Activated T-cell treated with anti-CD3 and anti-CD28 coated beads for 4 hours (primary cell): ENCODE measurements at places on chromosomes 7 and 10.

DNA sequence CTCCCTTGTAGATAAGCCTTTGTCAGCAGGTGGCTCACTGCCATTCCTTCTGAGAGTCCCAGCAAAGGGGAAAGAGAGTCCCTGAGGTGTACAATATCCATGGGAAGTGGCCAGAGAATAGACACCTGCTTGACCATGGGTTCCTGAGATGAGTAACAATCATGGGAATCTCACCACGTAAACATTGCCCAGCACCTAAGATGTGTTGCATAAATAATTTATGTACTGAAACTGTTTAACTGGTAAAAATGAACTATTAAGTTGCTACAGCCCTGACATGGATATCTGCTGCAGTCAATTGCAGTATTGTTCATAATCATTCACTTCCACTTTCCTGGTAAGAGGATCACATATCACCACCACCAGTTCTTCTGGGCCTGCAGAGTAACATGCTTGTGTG, 123.8 kb upstream of the INHBA start:
- DNase-seq = no peak

DNA sequence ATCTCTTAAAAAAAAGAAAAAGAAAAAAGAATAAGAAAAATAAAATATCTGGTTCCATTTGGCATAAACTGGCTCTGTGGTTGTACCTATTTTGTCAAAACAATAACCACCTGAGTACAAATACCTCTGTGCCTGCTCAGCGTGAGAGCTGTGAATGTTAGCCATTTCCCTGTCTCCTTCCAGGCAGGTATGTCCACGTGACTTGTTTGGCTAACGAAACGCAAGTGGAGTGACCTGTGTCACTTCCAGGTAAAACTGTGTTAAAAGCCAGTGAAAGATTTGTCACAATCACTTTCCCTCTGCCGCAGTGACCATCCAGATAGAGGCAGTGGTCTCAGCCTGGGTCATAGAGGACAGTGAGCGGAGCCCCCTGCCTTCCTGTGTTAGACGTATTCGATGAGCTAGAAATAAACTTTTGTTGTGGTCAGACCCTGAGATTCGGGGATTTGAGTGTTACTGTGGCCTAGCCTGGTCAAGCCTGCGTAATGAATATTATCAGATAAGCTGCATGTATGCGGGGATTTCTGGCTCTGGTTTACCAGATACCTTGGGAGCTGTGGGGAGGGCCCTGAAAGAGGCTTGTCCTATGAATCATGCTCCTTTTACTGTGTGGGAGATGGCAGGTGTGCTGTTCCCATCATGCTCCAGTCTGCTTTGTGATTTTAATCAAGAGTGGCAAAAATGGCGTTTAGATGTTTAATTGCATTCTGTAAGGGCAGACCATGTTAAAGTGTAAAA, 3.8 kb downstream of the PTER start:
- no peak for DNase-seq

- DNase-seq = no peak
Observed at GRCh38 chr7:143046426-143046851, 5.7 kb upstream of the OR6V1 start.

- DNase-seq = peak; percentile 7
Observed at GRCh38 chr7:4683043-4683883, 1.2 kb downstream of the FOXK1 start.

DNA sequence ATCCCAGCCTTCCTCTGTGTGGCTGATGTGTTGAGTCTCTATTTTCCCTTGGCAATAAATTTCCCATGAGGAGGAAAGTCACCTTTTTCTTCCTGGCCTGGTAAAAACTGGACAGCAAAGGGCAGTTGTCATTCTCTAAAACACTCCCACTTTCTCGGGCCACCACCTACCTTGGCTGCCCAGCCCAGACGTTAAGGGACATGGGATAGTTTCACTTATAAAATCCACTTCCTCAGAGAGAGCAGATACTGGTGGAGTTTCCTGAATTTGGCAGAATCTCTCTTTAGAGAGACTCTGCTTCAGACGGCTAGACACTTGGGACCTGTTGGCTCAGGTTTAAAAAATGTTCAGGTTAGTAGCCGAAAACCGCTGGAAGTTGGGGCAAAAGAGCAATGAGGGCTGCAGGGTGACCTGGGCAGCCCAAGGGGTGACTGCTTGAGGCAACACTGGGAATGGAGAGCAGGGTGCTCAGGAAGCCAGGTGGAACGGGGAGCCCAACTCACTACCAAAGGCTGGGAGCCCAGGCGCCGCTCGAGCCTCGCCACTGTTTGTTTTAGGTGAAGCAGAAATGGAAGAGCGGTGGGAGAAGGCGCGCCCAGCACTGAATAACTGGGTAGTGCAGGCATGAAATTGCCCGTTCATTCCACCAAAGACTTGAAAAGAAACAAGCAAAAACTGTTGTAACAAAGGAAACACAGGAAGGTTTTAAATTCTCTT, 186.1 kb downstream of the TRIL start:
- DNase-seq = no peak

DNA sequence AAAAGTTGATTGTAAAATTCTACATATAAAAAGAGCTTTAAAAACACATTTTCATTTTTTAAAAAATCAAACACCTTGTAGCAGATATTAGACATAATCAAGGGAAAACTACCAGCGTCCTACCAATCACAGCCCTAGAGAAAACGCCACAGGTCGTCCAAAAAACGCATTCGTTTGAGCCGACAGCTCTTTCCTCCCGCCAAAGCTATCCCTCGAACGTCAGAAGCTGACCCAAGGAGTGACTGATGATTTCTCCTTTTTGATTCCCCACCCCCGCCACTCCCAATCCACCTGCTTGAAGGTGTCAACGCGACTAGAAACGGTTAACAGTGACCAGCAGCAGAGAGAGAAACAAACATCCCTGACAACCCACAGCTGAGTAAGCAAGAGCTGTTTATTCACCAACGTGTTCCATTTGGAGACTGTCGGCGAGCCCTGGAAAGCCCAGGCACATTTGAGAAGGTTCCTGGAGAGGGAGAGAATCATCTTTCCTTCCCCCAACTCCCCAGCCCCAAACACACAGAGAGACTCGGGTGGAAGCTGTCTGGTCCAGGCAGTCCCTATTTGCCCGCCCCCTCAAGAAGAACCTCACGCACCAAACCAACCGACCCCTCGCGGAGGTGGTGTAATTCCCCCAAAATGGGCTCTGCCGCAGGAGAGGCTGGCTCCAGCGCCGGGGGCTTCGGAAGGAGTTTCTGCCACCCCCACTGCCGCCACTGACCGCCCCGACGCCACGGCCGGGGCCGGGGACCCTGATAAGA, 622 bp downstream of the CPEB3 start:
- DNase-seq = peak; percentile 11

DNA sequence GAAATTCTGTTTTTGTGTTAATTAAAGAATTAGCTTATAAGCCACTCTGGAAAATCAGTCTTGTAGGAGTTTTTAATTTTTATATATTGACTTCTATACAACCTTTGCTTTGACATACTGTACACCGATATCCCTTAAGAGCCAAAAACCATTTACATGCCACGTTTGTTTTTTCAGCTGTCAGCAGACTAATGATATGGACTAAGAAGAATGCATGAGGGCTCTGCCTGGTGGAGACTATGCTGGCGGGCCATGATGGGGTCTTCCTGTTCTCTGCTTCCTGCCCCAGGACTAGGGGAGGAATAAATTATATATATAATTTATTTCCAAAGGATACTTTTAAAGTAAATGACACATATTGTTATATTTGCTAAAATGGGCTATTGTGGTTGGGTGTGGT, 96.3 kb downstream of the CDK14 start:
- no peak for DNase-seq

- DNase-seq = no peak
Observed at GRCh38 chr7:43689115-43689514, 40.2 kb downstream of the COA1 start.

DNA sequence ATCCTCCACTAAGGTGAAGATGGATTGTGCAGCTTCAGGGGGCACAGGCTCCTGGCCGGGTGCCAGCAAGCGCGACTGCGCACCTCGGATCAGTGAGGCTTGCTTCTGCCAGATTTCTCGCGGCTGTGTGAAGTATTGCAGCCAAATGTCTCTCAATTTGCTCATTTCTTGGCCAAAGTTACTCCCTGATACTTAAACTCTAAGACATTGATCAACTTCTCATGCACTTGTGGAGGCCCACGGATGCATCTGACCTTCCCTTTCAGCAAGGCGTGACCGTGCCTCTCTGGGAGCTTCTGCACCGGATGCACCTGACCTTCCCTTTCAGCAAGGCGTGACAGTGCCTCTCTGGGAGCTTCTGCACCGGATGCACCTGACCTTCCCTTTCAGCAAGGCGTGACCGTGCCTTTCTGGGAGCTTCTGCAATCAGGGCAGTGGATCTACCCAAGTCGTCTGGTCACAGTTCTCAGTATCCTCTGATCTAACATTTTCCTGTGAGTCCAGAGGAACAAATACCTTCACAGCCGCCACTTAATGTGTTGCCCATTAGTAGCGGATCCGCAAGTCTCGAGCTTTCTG, 248.3 kb downstream of the ADARB2 start:
- DNase-seq = no peak

DNA sequence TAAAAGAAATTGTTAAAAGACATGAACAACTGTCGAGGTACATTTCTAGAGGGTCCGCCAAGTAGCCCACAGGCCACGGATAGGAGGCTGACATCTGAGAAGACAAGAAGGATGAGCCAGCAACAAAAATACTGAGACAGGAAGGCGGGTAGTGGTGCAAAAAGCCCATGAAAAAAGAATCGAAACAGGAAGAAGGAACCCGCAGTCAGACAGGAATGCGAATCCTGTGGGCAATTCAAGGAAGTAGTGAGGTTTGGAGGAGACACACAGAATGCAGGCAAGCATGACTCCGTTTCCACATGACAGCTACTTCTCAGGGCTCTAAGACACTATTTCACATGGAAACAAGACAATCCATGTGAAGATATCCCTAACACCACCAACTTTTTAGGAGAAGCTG, 125.2 kb downstream of the DOCK4 start:
- no peak for DNase-seq

DNA sequence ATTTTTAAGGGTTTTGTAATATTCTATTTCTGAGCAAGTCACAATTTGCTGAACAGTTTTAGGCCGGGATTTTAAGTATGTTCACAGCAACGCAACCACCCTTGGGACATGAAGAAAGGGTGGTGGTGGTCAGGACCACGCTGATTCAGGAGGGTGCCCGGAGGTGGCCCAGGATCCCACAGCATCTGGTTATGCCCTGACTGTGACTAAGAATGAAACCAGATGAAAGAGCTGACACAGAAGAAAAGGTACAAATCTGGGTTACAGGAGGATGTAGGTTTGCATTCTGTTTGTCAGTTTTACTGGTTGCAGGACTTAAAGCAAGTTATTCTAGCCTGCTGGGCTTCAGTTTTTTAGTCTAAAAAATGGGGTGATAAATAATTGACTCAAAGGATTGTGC, 279.7 kb downstream of the CCSER2 start:
- DNase-seq = no peak

DNA sequence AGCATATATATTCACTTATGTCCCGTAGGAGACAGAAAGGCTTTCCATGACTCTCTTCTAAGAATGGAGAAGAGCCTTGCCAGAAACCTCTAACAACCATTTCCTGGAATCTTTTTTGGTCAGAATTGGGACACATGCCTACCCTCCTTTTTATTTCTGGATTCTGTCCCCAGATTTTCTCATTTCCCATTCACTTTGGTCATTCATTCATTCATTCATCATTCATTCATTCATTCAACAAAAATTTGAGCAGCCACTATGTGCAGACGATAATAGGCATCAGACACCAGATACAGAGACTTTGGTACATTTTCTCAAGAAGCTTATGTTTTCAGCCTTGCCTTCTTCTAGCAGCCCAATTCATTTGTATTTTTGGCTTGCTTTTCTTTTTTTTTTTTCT, 6.0 kb downstream of the ENTPD7 start:
- DNase-seq = no peak

DNA sequence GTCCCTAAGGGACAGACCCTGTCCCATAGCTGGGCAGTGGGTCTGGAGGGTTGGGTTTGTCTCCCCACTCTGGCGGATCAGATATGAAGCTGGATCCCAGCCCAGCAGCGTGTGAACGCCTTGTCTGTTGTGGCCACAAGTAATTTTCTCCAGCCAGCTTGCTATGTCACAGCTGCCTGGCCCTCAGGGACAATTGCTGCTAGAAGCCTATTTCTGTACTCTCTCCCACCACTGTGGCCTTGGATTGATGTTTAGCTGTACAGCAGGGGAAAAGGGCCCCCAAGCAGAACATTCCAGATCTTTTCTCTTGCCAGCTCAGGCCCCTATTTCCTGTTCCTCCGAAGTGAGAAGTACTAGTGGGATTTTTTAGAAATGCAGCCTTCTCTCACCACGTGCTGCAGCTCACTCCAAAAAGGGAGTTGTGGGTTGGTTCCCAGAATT, 53.5 kb upstream of the WAC start:
- no peak for DNase-seq

DNA sequence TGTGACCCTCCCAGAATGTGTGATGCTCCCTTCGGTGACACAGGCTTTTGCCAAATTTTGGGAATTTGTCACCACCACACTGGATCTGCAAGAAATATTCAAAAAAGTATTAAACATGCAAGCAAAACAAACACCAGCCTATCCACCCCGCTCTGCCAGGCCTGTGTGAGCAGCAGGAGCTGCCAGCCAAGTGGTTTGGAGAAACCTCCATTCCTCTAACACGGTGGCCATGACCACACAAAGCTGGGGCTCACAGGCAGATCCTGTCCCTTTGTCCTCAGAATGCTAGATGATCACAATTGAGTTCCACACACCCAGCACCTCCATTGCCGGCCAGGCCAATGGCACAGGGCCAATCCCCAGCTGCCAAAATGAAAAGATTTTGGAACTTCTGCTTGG, 261.9 kb upstream of the PPP2R2D start:
- DNase-seq = no peak

- no peak for DNase-seq
Observed at GRCh38 chr10:132516771-132517725, 20.5 kb upstream of the INPP5A start.

- no peak for DNase-seq
Observed at GRCh38 chr7:12111422-12112405, 99.4 kb upstream of the TMEM106B start.

GRCh38 chr10:25209618-25210017, 34.8 kb downstream of the GPR158 start:
- DNase-seq = no peak
